ENCODE measurements at places on chromosomes 5 and 9.

DNA sequence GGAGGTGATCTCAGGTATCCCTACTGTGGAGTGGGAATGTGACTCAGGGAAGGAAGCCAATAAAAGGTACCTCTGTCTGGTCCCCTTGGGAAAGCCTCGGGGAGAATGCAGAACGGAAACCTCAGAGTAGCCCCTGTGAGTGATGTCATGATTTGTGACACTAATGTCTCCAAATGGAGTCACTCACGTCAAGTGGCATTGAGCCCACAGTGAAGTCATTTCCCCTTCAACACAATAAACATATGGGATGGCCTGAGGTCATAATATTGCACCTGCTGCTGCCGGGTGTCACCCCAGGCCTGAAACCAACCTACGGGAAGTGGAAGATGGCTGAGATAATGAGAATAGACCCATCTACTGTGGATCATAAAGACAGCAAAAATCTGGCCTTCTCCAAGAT is 75.9 kb upstream of the GOLM1 start:
- no peaks in the 10 kb centered on the region for H3K36me3 ChIP-seq
- H3K4me1 ChIP-seq: no peaks in the 10 kb centered on the region
- no peak overlapping the region for H3K4me3 ChIP-seq
- no peak overlapping the region for H3K27ac ChIP-seq
- no peaks in the 10 kb centered on the region for H3K27me3 ChIP-seq

DNA sequence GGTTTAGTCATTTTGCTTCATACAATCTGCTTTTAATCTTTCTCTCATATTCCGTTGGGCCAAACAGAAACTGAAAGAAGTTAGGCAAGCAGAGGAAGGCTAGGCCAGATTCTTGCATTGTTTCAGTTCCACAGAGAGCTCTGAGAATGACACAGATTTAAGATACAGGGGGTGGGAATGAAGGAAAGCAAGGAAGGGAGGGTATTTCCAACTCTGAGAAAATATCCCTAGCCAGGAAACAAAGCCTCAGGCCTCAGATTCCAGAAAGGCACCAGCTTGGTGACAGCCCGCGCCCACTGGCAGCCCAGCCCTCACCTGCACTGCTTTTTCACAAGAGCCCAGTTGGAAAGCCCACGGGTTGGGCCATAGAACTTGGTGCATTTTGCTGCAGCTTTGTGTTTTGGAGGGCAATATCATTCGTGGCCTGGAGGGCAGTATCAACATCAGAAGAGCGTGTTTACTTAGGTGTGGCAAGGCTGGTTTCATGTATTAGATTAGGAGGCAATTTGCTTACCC is 63.5 kb downstream of the ENC1 start:
- DNase-seq: no peak
- peak overlapping the region; percentile 23 for H3K4me3 ChIP-seq
- H3K27me3 ChIP-seq: no peaks in the 10 kb centered on the region
- peak overlapping the region; percentile 79 for H3K27ac ChIP-seq
- H3K36me3 ChIP-seq: no peaks in the 10 kb centered on the region
- peaks cover 25% of the 10 kb centered on the region for H3K4me1 ChIP-seq

DNA sequence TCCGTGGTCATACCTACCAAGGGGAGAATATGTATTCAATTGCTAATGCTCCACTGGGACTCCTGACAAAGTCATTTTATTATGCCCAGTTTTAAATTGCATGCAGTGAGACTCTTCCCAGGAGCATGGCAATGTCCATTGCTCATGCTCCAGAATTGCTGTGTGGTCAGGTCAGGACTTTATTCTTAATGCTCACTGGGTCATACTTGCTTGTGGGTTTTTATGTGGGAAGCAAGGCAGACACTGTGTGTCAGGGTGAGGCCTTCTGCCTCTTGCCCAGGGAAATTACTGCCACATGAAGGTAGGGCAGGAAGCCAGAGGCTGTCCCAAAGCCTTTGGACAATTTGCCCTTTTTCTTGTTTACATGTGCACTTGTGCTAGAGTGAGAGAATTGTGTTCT is 164.6 kb upstream of the MEF2C start:
- no peaks in the 10 kb centered on the region for H3K4me1 ChIP-seq
- no peaks in the 10 kb centered on the region for H3K36me3 ChIP-seq
- H3K27ac ChIP-seq: no peak overlapping the region
- H3K4me3 ChIP-seq: no peak overlapping the region
- no peaks in the 10 kb centered on the region for H3K27me3 ChIP-seq

DNA sequence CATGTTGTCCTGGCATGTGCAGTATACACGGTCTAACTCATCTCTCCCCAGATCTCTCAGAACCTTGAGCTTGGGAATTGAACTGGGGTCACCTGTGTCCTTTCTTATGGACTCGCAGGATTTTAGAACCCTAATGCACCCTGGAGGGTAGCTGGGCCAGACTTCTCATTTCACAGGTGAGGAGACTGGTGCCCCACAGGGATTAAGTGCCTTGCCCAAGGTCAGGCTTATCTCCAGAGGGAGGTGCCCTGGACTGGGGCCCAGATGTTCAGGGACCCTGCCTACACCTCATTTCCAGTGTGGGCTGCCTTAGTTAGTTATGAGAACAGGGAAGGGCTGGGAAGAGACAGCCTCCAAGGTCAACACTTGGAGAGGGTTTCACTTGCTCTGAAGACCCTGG is 4.0 kb upstream of the NUP214 start:
- no peaks in the 10 kb centered on the region for H3K27me3 ChIP-seq
- H3K36me3 ChIP-seq: no peaks in the 10 kb centered on the region
- no peak for DNase-seq
- H3K4me3 ChIP-seq: no peak overlapping the region
- H3K27ac ChIP-seq: no peak overlapping the region
- H3K4me1 ChIP-seq: peaks cover 18% of the 10 kb centered on the region

- H3K27ac ChIP-seq: peak overlapping the region; percentile 0
- DNase-seq: no peak
- H3K4me1 ChIP-seq: peaks cover 16% of the 10 kb centered on the region
- no peaks in the 10 kb centered on the region for H3K27me3 ChIP-seq
Measured at GRCh38 chr5:66881480-66882161, 285.4 kb downstream of the MAST4 start.

GRCh38 chr9:89431930-89432725 is 65.8 kb downstream of the SEMA4D start:
- peaks cover 26% of the 10 kb centered on the region for H3K4me1 ChIP-seq
- H3K27ac ChIP-seq: no peak overlapping the region

- no peak overlapping the region for H3K27ac ChIP-seq
- DNase-seq: no peak
- no peaks in the 10 kb centered on the region for H3K27me3 ChIP-seq
Measured at GRCh38 chr5:158525663-158526062, 574.1 kb downstream of the EBF1 start.

DNA sequence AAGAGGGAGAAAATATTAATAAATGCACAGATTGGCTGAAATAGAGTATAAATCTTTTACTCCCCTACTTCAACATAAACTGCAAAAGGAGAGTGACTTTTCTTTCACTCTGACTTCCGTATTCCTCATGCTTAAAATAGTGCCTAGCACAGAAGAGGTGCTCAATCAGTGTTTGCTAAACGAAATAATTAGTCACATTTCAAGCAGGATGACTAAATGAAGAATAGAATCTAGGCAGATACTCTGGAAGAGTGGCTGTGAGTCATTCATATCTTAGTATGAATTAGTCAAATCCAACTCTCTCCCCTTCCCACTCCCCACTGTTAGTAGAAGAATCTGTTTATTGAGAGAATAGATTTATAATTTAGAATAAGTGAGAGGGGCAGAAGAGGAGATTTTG is 4.8 kb downstream of the CD274 start:
- H3K27ac ChIP-seq: peak overlapping the region; percentile 22
- peaks cover 49% of the 10 kb centered on the region for H3K4me1 ChIP-seq
- H3K36me3 ChIP-seq: peaks cover 24% of the 10 kb centered on the region

DNA sequence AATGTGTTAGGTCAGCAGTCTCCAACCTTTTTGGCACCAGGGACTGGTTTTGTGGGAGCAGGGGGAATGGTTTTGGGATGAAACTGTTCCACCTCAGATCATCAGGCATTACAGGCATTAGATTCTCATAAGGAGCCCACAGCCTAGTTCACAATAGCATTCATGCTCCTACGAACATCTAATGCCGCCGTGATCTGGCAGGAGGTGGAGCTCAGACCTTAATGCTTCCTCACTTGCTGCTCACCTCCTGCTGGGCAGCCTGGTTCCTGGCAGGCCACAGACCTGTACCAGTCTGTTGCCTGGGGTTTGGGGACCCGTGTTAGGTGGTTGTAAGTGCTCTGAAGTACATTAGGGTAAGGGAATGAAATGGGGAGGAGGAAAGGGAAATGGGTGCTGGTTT is 9.7 kb upstream of the CTNNA1 start:
- no peak overlapping the region for H3K27ac ChIP-seq
- H3K36me3 ChIP-seq: no peaks in the 10 kb centered on the region
- H3K4me1 ChIP-seq: peaks cover 14% of the 10 kb centered on the region
- H3K4me3 ChIP-seq: no peak overlapping the region
- no peaks in the 10 kb centered on the region for H3K27me3 ChIP-seq
- DNase-seq: no peak
